ENCODE measurements at places on chromosomes 2 and 18. TPM values are rescaled to one million over a fixed set of nuclear protein-coding genes. Genes with fewer than 3 reads are reported as not detected.

GRCh38 chr2:119371111-119371510 lies 4.3 kb downstream of the DBI start:
- no peak for DNase-seq

DNA sequence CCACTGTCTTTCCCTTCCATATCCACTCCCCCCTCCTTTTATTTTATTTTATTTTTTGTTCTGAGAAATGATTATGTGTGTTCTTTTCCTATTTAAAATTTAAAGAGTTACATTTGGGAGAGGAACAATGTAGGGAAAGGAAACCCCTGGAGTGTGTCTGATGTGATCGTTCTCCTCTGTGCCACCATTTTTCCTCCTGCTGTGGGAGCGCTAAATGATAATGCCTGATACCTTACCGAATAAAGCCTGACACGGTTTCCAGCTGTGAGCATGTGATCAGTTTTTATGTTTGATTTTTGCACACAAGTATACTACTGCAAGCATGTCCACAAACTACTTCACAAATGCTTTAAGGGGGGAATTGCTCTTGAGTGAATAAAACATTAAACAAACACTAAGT lies 317.8 kb upstream of the FANCL start:
- DNase-seq = no peak

SLC11A1 gene
- 11.4 TPM for total RNA-seq

DNA sequence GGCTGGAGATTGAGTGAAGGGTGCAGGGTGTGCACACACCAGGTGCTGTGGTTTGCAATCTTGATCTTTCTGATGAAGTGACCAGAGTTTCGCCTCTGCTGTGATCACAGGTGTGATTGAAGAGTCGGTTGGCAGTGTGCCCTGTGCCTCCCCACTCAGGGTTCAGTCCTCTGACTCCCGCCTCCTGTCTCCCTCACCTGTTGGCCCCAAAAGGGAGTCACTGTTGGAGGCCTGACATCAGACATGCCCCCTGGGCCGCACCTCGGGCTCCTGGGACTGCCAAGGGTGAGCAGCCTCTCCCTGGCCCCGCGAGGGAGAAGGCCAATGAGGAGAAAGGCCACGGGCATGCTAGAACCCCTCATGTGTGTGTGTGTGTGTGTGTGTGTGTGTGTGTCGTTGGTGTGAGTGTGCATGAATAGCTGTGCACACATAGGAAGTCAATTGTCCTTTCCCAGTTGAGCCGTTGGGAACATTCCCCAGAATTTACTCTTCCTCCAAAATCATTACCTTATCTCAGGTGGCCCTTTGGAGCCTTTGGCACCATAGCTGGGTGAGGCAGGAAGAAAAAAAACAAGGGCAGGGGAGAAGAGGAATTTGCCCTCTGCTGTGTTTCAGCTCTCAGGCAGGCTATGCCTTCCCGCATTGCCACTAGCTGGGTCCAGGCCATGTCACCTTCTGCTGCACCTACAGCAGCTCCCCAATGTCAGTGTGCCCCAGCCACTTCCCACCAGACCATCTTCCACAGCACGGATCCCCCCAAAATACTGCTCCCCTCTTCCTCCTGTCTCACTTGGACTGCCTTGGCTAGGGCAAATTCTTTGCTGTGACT lies 78.1 kb upstream of the LAPTM4A start:
- DNase-seq = no peak

DNA sequence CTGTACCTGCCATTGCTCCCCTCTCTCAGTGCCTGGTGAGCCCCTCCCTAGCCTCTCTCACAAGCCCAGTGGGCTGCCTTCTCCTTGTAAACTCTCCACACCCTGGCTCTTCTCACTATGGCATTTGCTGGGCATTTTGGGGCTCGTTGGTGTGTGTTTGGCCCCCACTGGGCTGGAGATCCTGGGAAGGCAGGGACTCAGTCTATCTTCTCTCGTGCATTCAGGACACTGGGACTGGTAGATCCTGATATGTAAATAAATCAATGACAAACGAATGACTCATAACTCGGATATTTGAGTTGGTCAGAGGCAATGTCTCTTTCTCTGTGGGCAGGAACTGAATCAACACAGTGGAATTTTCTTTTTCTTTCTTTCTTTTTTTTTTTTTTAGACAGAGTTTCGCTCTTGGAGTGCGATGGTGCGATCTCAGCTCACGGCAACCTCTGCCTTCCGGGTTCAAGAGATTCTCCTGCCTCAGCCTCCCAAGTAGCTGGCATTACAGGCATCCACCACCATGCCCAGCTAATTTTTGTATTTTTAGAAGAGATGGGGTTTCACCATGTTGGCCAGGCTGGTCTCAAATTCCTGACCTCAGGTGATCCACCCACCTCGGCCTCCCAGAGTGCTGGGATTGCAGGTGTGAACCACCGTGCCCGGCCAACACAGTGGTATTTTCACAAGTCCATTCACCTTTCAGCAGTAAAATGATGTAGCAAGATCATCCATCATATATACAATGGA lies 144.6 kb upstream of the SPRED2 start:
- peak; percentile 36 for DNase-seq

- no peak for DNase-seq
Observed at GRCh38 chr2:191748528-191749180, 70.7 kb downstream of the NABP1 start.

DNA sequence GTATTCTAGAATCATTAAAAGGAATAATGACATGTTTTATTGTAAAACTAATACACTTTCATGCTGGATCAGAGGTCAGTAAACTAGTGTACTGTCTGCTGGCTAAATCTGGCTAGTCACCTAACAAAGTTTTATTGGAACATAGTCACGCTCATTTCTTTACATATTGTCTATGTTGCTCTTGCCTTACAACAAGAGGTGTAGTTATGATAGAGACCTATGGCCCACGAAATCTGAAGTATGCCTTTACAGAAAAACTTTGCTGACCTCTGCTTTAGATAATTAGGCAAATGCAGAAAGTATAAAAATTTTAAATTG lies 29.9 kb upstream of the SCYGR2 start:
- no peak for DNase-seq

OTX1 gene
- 2.0 TPM for total RNA-seq

DNA sequence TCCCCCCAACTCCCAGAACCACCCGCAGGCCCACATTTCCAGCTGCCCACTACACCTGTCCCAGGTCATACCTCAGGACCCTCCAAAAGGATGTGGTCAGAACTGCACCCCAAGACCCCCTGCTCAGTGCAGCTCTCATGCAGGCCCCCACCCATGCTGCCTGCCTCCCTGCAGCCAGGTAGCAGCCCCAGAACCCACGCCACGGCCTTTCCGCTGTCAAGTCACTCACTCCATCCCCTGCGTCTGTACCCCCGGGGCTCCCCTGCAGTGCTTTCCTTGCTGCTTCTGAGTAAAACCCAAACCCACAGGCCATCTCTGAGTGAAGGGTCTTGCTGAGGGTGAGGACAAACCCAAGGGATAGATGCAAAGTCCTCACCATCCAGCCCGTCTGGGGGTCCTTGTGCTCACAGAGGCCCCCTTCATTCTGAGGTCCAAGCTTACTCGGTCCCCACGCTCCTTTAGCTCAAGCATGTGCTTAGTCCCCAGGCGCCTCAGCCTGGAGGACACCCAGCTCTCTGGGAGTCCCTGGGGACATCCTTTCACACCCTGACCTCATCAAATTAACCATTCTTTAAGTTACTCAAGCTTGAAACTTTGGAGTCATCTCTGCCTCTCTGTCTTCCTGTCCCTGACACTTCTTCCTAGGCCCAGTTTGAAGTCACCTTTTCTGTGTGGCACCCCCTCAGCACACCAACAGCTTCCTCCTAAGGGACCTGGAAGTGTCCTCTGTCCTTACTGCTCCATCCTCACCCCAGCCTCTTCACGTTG lies 130.1 kb downstream of the SMAD7 start:
- no peak for DNase-seq

GRCh38 chr18:23245461-23245860 lies 110.2 kb downstream of the CABLES1 start:
- DNase-seq = no peak

RGPD3 gene
- 0.09 TPM for total RNA-seq

AQP12A gene
- not detected for total RNA-seq

- DNase-seq = no peak
Observed at GRCh38 chr18:7102131-7102530, 15.5 kb downstream of the LAMA1 start.

SLC5A7 gene
- total RNA-seq = 0.17 TPM

RAD51AP2 gene
- total RNA-seq = not detected

- no peak for DNase-seq
Observed at GRCh38 chr18:74933930-74934329, 275.0 kb downstream of the PTGR3 start.

DNA sequence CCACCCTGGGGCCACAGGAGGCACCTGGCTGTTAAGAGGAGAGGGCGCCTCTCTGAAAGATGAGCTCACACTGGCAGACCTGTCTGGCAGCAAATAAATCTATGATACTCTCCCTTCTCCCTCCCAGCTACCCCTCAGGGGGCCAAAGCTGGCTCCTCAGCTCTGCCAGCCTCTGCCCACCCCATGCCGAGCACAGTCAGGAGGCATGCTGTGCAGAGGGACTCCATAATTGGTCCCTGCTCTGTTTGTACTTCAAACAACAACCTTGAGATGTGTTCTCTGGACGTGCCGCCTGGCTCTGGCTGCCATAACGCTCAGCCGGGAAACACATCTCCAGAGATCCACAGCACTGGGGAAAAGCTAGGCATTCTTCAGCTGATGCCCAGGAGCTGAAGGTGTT lies 126.7 kb downstream of the GALNT14 start:
- no peak for DNase-seq

DNA sequence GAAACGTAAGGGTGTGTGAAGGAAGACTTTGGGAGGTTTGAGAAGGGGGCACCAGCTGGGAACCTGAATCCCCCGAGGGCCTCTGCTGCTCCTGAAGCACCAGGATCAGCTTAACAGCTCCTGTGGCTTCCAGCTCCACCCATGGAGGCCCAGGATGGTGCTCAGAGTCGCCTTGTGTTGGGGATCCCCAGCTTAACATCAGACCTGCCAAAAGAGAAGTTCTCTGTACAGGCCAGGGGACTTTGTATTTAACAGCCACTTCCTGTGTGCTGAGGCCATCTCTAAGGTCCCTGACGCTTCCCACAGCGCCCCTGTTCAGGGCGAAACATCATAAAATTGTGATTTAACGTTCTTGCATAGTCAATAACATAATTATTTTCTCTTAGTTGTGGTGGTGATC lies 77.5 kb downstream of the NCK2 start:
- no peak for DNase-seq

GLS gene
- 74.9 TPM for total RNA-seq

DNA sequence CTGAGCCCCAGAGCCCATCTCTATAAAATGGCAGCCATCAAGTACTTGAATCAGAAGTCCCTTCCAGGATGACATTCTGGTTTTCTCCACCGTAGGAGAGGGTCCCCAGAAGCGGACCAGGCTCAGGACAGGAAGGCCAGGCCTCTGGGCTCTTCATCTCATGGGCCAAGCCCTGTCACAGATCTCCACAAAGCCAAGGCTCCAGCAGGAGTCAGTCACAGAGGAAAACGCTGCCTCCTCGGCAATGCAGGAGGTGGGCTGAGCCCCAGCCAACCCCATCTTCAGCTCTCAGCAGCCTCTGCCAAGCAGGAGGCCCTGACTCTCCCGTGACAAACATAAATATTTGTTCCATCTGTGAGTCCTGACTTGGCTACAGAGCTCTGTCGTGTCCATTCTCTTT lies 39.4 kb upstream of the GPAT2 start:
- DNase-seq = no peak

ZNF804A gene
- 0.41 TPM for total RNA-seq

- no peak for DNase-seq
Observed at GRCh38 chr2:31932589-31932988, 78.2 kb downstream of the MEMO1 start.

DNA sequence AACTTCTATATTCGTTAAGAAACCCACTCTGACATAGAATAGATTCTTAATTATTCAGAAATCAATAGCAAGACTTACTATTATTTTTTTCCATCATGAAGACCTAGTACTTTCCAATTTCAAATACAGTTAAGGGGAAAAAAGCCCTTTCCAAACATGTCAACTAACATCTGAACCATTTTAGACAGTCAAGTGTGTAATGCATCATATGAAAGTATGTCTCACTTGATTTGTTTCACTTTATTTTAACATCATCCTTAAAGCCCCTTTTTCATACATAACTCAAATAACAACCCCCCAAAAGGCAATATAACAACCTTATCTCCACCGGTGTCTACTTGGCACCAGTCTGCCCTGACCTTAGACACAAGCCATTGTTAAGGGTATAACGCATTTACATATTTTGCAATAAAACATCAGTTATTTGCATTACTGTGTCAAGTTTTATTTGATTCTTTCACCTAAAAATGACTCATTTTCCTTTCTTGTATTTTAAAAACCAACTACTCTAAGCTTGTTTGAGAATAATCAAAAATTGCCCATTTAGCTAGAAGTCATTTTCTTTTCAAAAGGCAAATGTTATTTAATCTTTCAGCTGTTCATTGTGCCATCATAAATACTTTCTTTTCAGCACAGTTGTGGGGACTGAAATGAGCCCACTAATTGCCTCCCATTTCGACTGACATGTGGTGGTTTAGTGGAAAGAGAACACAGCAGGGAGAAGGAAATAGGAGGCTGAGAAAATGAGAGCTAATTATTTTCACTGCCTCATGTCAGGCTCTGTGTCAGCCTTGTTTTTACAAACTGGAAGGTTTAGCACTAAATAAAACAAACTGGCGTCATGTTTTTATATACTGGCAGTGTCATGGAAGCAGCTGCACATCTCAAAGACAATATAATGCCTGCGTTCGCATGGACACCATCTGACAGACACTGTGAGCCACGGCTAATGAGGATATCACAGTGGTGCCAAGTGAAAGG lies 104.7 kb upstream of the CDCA7 start:
- DNase-seq = no peak

DNA sequence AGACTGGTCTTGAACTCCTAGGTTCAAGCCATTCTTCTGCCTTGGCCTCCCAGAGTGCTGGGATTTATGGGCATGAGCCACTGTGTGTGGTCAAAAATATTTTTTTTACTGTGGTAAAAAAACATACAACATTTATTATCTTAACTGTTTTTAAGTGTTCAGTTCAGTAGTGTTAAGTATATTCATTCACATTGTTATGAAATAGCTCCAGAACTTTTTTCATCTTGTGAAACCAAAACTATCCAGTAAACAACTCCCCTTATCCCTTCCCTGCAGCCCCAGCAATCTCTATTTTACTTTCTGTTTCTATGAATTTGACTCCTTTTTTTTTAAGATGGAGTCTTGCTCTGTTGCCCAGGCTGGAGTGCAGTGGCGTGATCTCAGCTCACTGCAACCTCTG lies 9.3 kb downstream of the RMC1 start:
- no peak for DNase-seq

DNA sequence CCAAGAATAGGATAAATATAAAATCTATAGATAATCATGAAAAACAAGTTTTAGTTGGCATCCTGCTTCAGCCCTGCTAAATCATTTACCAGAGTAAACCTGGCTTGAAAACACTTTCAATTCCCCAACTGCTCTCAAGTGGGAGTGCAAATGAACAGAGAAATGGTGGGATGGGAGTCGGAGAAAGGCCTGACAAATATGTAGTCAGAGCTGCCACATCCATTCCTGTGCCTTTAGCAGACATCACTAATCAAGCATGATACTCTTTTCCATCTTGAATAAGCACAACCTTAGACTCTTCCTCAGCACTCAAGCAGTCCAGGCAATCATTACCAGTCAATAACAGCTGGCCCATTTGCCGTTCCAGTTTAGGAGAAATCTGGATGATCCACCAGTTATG lies 101.3 kb downstream of the ANKRD44 start:
- no peak for DNase-seq

All from prostate gland (tissue), 2 donors.